Neural crest cell (in vitro differentiated cells): ENCODE measurements at places on chromosomes 2 and 18. TPM values are rescaled to one million over a fixed set of nuclear protein-coding genes. Genes with fewer than 3 reads are reported as not detected.

VWA3B gene
- total RNA-seq: not detected in 2 replicates

SAG gene
- total RNA-seq: not detected in 2 replicates

LPIN1 gene
- total RNA-seq: 42.3 and 43.9 TPM in 2 replicates

MC5R gene
- not detected in 2 replicates for total RNA-seq

CCDC102B gene
- total RNA-seq: 6.5 and 7.5 TPM in 2 replicates
